Dorsolateral prefrontal cortex (tissue), 122 donors: ENCODE measurements at places on chromosomes 11 and 22. TPM values are rescaled to one million over a fixed set of nuclear protein-coding genes. Genes with fewer than 3 reads are reported as not detected.

TRIM49B gene
- total RNA-seq: not detected

CHRM1 gene
- 76.6 TPM for total RNA-seq

PLEKHB1 gene
- 429 TPM for total RNA-seq

ADAMTS8 gene
- 9.7 TPM for total RNA-seq

TSKU gene
- 2.1 TPM for total RNA-seq

KRTAP5-10 gene
- total RNA-seq: not detected

HORMAD2 gene
- 0.26 TPM for total RNA-seq

GRCh38 chr22:26409719-26410335 is 19.2 kb upstream of the ASPHD2 start:
- DNase-seq: peak; percentile 63

GRCh38 chr11:2296913-2297622 is 4.7 kb downstream of the C11orf21 start:
- DNase-seq: no peak

GRCh38 chr22:44449683-44450425 is 48.2 kb downstream of the RTL6 start:
- DNase-seq: no peak

GRCh38 chr11:102204174-102204573 is 93.9 kb downstream of the YAP1 start:
- DNase-seq: no peak

- DNase-seq: no peak
Measured at GRCh38 chr11:61963282-61964057, 4.0 kb downstream of the FTH1 start.

- no peak for DNase-seq
Measured at GRCh38 chr11:58927393-58928106, 11.7 kb upstream of the GLYATL1 start.

GRCh38 chr11:5938603-5938965 is 3.5 kb upstream of the OR56A3 start:
- DNase-seq: no peak

DNA sequence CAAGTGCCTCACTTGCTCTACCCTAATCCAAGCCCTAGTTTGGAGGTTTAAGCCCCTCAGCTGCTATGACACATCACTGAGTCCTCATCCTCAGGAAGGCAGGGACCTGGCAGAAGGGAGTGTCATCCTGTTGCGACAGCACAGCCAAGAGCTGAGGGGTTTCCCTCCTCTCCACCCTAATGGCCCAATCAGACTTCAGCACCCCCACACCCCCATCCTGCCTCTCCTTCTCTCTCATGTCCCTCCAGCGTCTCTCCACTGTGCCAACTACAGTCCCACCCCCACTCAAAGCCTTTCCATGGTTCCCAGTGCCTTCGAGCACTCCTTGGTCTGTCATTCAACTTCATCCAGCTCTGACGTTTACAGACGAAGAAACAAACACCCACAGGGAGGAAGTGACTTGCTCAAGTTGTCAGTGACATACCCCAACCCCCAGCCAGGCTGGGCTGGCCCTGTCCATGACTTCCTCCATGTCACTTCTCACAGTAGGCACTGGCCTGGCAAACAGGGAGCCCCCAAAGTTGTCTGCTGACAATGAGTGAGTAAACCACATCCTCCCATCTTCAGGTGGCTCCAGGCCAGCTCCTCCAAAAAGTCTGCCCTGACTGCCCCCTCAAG is 15.6 kb downstream of the ARAP1 start:
- no peak for DNase-seq

DNA sequence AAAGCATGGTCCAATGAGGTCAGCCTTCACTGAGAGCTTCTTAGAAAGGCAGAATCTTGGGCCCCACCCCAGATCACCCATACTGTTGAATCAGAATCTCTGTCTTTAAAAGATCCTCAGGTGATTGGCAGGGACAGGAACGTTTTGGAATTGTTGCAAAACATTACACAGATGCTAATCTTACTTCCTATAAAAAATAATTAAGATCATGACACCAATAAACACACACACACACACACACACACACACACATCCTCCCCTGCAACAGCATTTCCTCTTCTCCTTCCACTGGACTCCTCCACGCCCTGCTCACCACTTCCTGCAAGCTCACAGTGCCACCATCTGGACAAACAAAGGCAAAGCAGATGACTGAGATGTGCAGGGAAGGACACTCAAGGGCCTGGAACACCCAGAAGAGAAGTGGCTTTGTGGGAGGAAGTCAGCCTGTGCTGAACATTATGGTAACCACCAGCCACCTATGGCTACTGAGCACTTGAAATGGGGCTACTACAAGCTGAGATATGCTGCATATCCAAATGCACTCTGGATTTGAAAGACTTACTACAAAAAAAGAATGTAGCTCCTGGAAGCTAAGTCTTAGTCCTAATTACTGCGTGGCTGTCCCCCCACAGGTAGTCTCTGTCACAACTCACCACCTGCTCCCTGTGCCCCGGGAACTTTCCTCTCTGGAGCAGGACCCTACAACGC is 65.6 kb downstream of the BTG4 start:
- DNase-seq: no peak

GRCh38 chr11:35372565-35373283 is 46.6 kb downstream of the SLC1A2 start:
- DNase-seq: no peak

DNA sequence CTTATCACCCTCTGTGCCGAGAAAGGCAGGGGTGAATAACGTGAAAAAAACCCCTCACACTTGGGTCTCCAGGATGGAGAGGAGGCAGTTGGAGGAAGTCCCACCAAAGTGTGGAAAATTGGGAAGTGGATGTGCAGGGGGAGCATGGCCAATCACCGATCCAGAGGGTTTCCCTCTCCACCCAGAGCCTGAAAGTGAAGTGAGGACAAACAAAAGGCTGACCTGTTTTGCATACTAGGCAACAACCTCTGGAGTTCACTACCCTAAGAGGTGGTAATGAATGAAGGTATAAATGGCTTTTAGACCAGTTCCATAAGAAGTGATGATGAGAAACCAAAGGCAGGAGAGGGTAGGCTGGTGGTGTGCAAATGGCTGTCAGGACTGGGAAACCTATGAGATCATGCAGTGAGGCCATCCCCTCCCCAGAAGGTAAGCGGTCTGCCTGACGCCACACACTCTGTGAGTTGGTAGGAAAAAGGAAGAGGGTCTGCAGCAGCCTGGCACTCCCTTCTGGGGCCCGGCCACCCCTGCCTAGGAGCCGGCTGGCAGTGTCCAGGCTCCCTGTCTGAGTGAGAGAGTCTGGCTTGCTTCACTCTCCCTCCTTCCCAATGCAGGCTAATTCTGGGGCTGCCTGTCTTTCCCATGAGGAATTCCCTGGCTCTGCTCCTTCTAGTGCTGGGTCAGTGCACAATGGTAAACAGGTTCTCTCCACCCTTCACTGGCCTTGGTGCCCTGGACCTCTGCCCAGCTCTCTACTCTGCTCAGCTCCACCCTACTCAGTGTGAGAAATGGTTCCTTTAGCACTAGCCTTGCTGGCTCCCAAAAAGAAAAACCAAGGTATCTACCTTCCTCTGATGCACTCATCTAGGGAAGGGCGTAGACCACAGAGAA is 15.6 kb downstream of the TBC1D10A start:
- no peak for DNase-seq

- DNase-seq: no peak
Measured at GRCh38 chr11:44065161-44065661, 859 bp upstream of the ACCS start.

GRCh38 chr11:31827455-31828206 is 16.5 kb upstream of the PAX6 start:
- DNase-seq: no peak

GRCh38 chr11:97356144-97356543 is 966.3 kb downstream of the JRKL start:
- DNase-seq: no peak

DNA sequence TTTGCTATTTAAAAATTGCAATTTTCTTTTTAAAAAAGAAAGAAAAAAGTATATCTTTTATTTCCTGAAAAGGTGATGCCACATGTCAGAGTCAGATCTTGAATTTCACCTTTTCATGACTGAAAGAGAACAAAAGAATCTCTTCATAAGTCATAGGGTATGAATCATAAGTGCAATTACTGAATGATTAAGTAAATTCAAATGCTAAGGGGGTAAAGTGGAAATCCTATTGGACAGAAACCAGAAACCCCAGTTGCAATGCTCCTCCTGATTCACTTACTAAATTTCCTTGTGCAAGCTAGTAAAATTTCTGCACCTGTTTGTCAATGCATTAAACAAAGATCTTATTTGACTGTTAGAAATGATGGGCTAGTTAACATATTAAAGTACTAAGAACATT is 8.2 kb upstream of the PRRG4 start:
- no peak for DNase-seq

- no peak for DNase-seq
Measured at GRCh38 chr11:102420547-102420946, 32.0 kb downstream of the TMEM123 start.

- DNase-seq: no peak
Measured at GRCh38 chr11:27375370-27375769, 12.4 kb upstream of the CCDC34 start.
